ENCODE measurements at places on chromosomes 1 and 21.

- DNase-seq: no peak
Observed at GRCh38 chr1:226293553-226293920, 15.4 kb downstream of the LIN9 start.

DNA sequence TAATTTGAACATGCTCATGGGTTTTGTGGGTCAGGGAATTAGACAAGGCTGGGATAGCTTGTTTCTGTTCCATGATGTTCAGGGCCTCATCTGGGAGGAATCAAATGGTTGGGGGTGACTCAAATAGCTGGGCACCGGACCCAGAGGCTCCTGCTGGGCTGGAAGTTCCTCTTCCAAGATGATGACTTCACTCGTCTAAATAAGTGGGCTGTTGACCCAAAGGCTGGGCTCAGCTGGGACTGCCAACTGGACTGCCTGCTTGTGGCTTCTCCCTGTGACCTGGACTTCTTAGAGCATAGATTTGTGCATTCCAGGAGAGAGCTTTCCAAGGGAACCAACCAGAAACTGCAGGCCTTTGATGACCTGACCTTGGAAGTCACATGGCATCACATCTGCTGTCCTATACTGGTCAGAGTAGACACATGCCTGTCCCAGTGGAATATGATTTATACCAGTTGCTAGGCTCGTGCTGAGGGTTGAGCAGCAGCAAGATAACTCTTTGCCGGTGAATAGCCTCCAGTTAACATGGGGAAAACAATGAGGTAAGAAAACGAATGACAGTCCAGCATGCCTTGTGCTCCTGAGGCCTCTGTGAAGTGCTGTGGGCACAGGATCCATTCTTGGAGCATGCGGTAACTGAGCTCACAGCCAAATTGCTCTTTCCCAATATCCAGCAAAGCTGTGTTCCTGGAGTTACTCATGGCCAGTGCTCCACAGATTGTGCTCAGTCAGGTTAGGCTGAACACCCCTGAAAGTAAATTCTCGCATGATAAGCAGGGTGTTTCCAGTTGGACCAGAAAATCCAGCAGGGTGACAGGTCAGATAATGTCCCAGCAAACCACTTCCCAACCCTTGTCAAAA is 272.9 kb upstream of the TMEM51 start:
- peak; percentile 16 for DNase-seq

- DNase-seq: no peak
Observed at GRCh38 chr1:43039228-43040055, 80.8 kb upstream of the SLC2A1 start.

DNA sequence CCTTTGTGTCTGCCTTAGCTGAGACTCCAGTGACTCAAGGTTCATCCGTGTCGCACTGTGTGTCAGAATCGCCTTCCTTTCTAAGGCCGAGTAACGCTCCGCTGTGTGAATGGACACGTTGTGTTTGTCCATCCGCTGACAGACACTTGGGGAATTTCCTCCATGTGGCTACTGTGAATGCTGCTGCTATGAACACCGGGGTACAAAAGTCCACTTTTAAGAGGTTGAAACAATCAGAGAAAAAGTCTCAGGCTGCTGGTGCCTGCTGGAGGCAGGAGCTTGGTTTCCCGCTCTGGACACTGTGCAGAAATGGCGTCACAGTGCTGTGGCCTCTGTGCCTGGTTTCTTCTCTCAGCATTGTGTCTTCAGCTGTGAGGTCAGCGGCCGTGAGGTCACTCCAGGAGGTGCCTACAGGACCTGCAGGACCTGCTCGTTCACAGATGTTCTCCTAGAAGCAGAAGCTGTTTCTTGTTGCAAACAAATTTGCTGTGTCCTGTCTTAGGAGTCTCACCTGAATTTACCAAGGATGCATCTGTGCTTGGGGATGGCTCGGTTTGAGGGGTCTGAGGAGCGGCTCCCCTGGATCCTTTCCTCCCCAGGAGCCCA is 34.2 kb downstream of the KRTAP10-1 start:
- DNase-seq: no peak

- no peak for DNase-seq
Observed at GRCh38 chr1:41516168-41517061, 31.9 kb upstream of the EDN2 start.

- DNase-seq: no peak
Observed at GRCh38 chr1:202760589-202760988, 47.6 kb downstream of the KDM5B start.

DNA sequence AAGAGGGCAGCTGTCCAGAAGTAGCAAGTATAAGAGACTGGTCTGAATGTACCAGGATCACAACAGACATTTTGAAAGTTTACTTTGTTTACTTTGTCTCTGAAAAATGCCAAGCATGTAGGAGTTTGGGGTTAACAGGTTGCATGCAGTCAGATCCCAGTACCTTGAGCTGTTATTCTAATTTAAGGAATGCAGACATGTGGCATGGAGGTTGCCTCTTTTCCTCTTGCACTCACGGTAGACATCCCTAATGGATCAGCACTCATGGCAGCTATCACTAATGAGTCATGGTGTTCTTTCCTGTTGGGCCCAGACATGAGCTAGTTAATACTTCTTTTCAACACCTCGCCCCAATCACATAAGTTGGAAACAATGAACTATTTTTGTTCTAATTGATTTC is 67.3 kb downstream of the GADD45A start:
- DNase-seq: no peak

DNA sequence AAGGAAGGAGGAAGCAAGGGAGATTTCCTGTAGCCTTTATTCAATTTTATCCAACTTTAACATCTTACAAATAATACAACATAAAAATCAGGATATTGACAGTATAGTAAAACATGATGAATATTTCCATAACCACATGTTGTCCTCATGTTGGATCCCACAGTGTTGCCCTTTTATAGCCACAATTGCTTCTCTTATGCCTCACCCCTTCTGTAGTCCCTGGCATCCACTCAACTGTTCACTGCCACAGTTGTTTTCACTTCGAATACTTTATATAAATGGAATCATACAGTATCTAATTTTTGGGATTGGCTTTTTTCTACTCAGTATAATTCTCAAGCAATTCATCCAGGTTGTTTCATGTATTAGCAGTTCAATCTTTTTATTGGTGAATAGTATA is 44.8 kb downstream of the SRSF11 start:
- DNase-seq: no peak

DNA sequence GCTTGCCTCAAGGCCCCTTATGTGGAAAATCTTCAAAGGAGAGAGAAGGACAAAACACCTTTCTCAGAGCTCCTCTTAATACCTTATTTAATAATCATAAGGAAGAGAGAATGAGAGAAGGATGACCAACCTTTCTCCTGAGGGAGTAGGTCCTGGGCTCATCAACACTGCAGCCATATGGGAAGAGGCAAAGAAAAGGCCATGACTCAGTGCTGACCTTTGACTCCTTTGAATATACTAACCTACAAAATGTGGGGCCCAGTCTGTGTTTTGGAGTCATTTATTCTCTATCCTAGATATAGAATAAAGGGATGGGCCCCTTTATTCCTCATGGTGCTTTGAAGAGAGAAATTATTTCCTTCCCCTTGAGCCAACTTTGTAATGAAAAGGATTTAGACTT is 38.3 kb downstream of the CAMSAP2 start:
- peak; percentile 20 for DNase-seq

DNA sequence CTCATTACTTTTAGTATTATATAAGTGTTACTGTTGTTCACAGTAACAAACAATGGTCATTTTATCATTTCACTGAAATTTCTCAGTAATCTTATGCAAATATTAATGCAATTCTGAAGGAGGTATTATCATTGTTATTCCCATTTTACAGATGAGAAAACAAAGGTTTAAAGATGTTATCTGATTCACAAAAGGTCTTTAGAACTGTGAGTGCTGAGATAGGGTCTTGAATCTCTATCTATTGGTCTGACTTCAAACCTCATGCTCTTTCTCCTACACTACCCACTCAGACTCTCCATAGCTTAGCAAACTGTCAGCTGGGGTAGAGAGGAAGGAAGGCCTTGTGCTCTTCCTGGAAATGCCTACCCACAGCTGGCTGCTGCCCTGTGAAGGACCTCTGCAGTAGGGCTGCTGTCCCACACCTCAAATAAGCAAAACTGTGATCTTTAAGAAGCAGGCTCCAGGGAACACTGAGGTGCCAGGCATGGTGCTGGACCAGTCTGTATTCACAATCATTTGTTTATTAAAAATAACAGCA is 6.2 kb upstream of the OSCP1 start:
- no peak for DNase-seq

Measured in HS-5 (cell line).